ENCODE measurements at places on chromosomes 6 and 20.
A peak's percentile ranks its signal among the peaks of the same experiment; 100 is the strongest.

- ATAC-seq = no peak
Observed at GRCh38 chr6:86107985-86108384, 465.3 kb upstream of the SYNCRIP start.

GRCh38 chr6:106252687-106253086 lies 72.9 kb downstream of the ATG5 start:
- ATAC-seq = no peak

GRCh38 chr6:112156668-112157067 lies 69.3 kb downstream of the FAM229B start:
- ATAC-seq = no peak

DNA sequence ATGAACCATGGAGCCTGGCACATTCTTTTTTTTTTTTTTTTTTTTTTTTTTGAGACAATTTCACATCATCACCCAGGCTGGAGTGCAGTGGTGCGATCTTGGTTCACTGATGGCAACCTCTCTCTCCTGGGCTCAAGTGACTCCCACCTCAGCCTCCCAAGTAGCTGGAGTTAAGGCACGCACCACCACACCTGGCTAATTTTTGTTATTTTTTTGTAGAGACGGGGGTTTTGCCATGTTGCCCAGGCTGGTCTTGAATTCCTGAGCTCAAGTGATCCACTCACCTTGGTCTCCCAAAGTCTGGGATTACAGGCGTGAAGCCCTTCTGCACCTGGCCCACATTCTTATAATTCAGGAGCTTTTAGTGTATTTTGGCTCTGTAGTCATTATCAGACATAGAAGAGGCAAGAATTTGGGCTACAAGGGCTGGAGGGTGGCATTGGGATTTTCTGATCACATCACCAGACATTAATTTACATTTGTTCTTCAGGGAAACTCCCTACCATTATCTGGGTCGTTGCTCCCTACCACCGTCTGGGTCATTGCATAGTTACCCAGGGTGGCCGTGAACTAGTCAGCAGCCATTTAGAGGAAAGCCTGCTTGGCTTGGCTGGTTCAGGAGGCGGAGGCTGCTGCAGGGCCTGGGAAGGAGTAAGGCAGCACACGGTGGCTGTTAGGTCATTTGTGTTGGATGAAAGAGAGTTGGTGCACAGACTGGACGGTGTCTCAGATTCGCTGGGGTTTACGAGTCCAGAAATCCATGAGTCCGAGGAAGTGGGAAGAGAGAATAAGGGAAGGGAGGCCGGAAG lies 17.6 kb downstream of the ARID1B start:
- ATAC-seq = peak; percentile 86

GRCh38 chr20:54346276-54346675 lies 129.1 kb upstream of the DOK5 start:
- no peak for ATAC-seq
